Naive B cell (primary cell): ENCODE measurements at places on chromosomes 12 and 14. TPM values are rescaled to one million over a fixed set of nuclear protein-coding genes. Genes with fewer than 3 reads are reported as not detected.

DNA sequence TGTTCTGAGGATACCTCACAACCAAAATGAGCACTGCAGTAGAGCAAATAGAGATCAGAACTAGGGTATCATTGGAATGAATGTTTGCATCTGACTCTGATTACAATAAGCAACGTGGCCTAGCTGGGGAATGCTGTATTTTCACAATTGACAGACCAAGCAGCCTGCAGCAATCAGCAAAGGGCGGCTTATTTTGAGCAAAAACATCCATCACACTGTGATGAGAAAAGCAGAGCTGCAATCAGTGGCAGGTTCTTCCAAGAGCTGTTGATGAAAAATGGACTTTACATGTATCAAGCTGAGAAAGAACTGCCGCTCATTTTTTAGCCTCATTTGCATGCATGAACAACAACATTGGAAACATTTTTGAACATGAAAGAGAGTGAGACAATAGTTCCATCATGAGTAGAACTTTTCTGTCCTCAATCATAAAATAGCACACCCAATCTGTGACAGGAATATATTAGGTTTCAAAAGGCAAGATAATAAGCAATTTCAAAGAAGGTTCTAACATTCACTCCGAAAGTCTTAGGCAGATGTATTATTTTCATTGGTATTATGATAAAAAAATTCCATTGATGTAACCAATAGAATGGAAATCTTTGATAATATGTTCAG is 249.7 kb upstream of the FBXO33 start:
- no peak for DNase-seq

- no peak for DNase-seq
Measured at GRCh38 chr12:131555197-131555846, 155.6 kb upstream of the SFSWAP start.

- no peak for DNase-seq
Measured at GRCh38 chr12:5428332-5429221, 3.3 kb upstream of the NTF3 start.

- no peak for DNase-seq
Measured at GRCh38 chr14:56885825-56886224, 75.5 kb upstream of the OTX2 start.

GRCh38 chr12:82659343-82660207 is 27.1 kb upstream of the TMTC2 start:
- DNase-seq: no peak

Gene CCDC177
- polyA plus RNA-seq: not detected
